ENCODE measurements at places on chromosomes 1 and 21. TPM values are rescaled to one million over a fixed set of nuclear protein-coding genes. Genes with fewer than 3 reads are reported as not detected.

- no peak for DNase-seq
These were observed 295.7 kb downstream of the CHRM3 start for GRCh38 chr1:239682046-239682445.

DNA sequence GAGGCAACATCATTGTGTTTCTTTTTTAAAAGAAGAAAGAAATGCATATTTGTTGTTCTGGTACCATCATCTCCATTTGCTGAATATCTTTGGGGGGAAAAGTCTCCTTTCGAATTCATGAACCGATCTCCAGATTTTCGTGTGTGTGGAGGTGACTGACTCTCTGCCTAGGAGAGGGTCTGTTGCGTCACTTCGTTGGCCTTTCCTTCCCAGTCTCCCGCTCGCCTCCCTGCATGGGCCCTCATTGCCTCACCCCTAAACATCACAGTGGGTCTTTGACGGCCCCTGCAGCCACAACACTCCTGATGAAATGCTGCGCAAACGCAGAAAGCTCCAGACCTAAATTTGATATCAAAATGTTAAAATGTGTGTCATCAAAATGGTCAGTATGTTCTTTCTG is 103.2 kb upstream of the RALGPS2 start:
- DNase-seq = no peak

- DNase-seq = no peak
These were observed 15.2 kb upstream of the LGALS8 start for GRCh38 chr1:236508593-236509027.

GRCh38 chr1:201636097-201636496 is 97.2 kb downstream of the NAV1 start:
- DNase-seq = no peak

GRCh38 chr1:44610527-44611148 is 63.6 kb downstream of the TMEM53 start:
- no peak for DNase-seq

DNA sequence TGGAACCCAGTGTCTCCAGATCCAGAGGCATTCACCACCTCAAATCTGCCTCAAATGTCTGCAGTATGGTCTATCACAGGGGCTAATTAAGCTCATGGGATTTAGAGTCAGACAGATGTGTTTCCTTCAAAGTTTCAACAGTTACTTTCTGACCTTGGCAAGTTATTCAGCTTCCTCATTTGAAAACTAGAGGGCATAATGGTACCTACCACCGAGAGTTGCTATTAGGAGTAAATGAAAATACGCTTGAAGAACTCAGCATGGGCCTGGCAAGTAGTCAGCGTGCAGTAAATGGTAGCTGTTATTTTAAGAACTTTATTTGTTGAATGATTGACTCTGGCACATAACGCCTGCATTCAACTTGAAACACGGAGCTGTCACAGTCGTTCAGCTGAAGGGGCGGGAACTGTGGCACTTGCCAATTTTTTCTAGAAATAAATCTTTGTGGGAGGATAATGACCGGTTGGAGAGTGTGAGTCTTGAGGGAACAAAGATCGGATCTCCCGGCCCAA is 1.2 kb upstream of the CAP1 start:
- no peak for DNase-seq

DNA sequence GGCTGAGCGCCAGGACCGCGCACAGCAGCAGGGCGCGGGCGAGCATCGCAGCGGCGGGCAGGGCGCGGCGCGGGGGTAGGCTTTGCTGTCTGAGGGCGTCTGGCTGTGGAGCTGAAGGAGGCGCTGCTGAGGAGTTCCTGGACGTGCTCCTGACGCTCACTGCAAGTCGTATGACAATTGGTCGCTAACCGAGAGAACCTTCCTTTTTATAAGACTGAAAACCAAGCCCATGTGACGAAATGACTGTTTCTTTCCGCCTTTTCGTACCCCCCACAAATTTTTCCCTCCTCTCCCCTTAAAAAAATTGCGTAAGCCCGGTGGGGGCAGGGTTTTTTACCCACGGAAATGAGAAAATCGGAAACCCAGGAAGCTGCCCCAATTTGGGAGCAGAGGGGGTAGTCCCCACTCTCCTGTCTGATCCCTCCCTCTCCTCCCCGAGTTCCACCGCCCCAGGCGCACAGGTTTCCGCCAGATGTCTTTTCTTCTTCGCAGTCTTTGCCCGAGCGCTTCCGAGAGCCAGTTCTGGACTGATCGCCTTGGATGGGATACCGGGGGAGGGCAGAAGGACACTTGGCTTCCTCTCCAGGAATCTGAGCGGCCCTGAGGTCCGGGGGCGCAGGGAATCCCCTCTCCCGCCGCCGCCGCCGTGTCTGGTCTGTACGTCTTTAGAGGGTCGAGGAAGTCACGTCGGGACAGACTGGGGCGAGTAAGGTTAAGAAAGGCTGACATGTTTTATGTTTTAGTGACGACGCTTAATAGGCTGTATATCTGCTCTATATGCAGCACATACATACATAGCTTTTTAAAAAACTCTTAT is at the start of gene PTGS2:
TSS of gene PTGS2 (minus strand) at position 179 of the 817 bp plus-strand sequence. CDS start at position 46, 133 bp downstream.
- DNase-seq = peak; percentile 91

- no peak for DNase-seq
These were observed 4.0 kb downstream of the CAPN2 start for GRCh38 chr1:223716302-223716862.

GRCh38 chr1:181506563-181507353 is 23.4 kb downstream of the CACNA1E start:
- no peak for DNase-seq

GRCh38 chr1:228012555-228012954 is 5.8 kb downstream of the WNT3A start:
- DNase-seq = peak; percentile 7

DNA sequence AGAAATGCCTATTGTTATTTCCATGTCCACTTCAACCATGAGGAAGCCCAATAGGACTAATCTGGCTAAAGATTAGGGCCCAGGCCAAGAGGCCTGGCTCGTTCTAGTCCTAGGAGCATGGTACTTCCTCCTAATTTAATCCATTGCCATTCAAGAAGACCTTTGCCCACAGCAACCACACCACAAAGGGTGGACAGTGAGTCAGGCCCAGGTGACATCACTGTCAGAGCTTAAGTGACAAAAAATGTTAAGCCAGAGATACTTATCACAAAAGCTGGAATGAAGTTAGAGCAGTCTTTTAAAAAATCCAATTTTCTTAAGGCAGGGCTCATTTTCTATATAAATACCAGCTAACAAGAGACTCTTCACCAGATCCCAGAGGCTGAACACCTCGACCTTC is at the start of gene SPRR3:
TSS of gene SPRR3 (plus strand) at position 368 of the 400 bp plus-strand sequence. CDS start 1,272 bp downstream, outside the sequence.
- DNase-seq = no peak

DNA sequence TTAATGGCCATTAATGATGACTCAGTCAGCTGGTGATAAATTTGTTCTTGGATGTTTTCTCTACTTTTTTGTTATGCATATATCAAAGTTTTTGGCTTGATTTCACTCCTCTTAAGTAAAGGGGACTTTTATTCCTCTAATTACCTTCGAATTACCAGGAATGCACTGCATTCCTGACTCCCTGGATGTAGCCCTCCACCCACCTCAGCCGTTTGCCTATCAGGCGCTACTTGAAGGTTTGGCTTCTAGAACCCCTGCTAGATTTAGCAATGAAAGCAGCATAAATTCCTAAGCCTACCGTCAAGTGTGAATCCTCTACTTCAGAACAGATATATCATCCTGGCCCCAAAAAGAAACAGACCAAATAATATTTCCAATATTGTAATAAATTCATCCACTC is 387.8 kb upstream of the ADGRL2 start:
- DNase-seq = no peak

DNA sequence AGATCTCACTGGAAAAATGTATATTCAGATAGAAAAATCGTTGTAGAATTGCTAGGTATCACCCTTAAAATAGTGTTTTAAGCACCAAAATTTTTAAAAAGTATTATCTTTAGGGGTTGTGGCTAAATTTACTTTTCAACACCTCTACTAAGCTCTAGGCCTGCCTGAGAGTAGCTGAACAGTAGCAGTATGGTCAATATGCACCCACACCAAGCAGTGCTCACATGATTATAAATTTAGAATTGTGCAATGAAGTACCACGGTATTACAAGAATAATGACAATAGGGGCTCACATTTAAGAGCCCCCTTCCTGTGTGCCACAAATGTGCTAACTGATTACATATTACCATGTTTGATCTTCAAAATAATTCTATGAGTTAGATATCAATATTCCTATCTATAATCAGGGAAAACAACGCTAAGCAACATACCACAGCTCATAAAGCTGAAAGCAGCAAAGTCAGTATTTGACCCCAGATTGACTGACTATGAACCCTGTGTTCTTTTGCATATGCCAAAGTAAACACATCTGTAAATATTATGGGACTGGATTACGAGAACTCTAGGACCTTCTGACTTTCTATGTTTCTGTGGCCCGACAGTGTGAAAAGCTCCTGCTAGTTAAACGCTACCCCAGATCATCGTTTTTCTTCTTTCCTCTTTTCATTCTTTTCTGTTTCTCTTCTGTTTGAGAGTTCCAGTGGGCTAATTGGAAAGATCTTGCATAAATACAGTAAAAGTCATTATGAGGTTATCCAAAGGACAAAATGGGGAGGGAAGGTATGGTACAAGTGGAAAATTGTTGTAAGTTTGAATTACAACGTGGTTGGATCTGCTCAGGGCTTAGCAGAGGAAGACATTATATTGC is 201.1 kb upstream of the C1orf87 start:
- DNase-seq = no peak

DNA sequence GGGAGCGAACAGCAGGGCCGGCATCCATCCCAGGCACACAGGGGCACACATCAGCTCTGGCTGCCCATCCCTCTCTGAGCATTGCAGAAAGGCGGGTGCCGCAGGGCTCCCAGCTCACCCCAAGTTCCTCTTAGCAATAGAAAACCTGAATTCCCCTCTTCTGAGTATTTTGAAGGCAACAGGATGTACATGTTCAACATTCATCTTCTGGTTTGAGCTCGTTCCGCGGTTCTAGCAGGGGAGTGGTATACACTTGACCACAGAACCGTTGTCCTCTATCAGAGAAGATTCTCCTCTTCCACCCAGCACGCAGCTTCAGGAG is 23.6 kb downstream of the ACTA1 start:
- DNase-seq = no peak

GRCh38 chr1:42784547-42784945 is 245 bp upstream of the TMEM269 start:
- no peak for DNase-seq

- DNase-seq = no peak
These were observed 14.5 kb upstream of the C4BPB start for GRCh38 chr1:207073906-207074820.

PLPP3 gene
- 83.1 TPM for total RNA-seq

S100A8 gene
- 19.1 TPM for total RNA-seq

IL6R gene
- total RNA-seq = 21.8 TPM

ACTA1 gene
- total RNA-seq = 3,527 TPM

OR10J1 gene
- total RNA-seq = not detected

NR0B2 gene
- 10.6 TPM for total RNA-seq

GPR3 gene
- total RNA-seq = 2.9 TPM

INSRR gene
- not detected for total RNA-seq

LYPD8 gene
- not detected for total RNA-seq

LPAR3 gene
- 40.4 TPM for total RNA-seq

SEC16B gene
- total RNA-seq = 5.8 TPM

KCNJ10 gene
- total RNA-seq = not detected

ATP1A4 gene
- not detected for total RNA-seq

IGSF3 gene
- 14.9 TPM for total RNA-seq

All from right atrium auricular region (tissue), 2 donors.